ENCODE measurements at places on chromosomes 5 and 9. TPM values are rescaled to one million over a fixed set of nuclear protein-coding genes. Genes with fewer than 3 reads are reported as not detected.

GRCh38 chr9:9754186-9754585 is 858.6 kb downstream of the PTPRD start:
- no peaks in the 10 kb centered on the region for H3K36me3 ChIP-seq
- no peak overlapping the region for H3K27ac ChIP-seq
- no peaks in the 10 kb centered on the region for H3K4me1 ChIP-seq
- no peaks in the 10 kb centered on the region for H3K27me3 ChIP-seq

Gene FOXD1
- total RNA-seq: 0.74 TPM

- no peaks in the 10 kb centered on the region for H3K27me3 ChIP-seq
- H3K36me3 ChIP-seq: no peaks in the 10 kb centered on the region
- no peaks in the 10 kb centered on the region for H3K4me1 ChIP-seq
- no peak overlapping the region for H3K4me3 ChIP-seq
- no peak overlapping the region for H3K27ac ChIP-seq
- no peak for DNase-seq
Observed at GRCh38 chr5:18702821-18703220, 1068.6 kb downstream of the TAF11L14 start.

DNA sequence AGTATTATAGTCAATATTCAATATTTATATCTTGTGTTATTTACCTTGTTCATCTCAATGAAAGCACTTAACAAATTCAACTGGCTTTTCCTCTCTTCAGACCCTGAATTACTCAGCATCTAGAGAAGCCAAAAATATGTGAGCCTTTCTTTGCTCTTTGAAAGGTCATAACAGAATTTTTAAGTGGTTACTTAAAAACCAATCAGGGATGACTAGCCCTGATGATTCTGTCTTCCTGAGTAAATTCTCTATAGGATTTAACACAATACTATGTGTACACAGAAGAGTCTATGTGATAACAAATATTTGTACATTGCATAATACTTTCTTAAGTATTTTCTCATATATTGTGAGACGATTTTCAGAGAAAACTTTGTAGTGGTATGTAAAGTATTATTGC is 546.3 kb downstream of the MAT2B start:
- H3K4me1 ChIP-seq: no peaks in the 10 kb centered on the region
- no peaks in the 10 kb centered on the region for H3K36me3 ChIP-seq
- no peak for DNase-seq
- H3K27ac ChIP-seq: no peak overlapping the region
- H3K27me3 ChIP-seq: no peaks in the 10 kb centered on the region

- no peak overlapping the region for H3K4me3 ChIP-seq
- no peak for DNase-seq
- H3K27ac ChIP-seq: no peak overlapping the region
- H3K27me3 ChIP-seq: no peaks in the 10 kb centered on the region
Observed at GRCh38 chr9:105127863-105128220, 116.6 kb upstream of the SLC44A1 start.

Gene NMUR2
- total RNA-seq: not detected
